ENCODE measurements at places on chromosomes 1 and 21.

- DNase-seq = no peak
Observed at GRCh38 chr1:212219679-212220463, 65.3 kb upstream of the PPP2R5A start.

GRCh38 chr1:27538793-27539192, 48.8 kb upstream of the WASF2 start:
- DNase-seq = no peak

- no peak for DNase-seq
Observed at GRCh38 chr1:34070201-34070836, 94.7 kb downstream of the CSMD2 start.

DNA sequence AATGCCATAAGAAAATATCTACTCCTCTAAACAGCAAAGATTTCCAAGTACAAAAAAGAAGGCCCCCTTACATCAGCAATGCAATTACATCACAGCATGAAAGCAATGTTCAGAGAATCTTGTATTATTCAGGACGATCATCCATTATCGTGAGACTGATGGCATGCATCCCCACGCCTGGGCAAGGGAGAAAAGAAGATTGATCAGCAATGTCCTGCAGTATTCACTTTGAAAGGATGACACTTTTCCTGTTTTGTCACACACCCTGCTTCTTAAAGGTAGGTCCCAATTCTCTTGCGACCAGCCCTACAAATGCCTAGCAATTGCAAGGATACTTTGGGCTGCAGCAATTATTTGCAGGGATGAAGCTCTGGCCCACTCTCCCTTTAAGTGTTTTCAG, 108.7 kb downstream of the TOMM20 start:
- no peak for DNase-seq
